IMR-90 (cell line): ENCODE measurements at places on chromosomes 1 and 21.

DNA sequence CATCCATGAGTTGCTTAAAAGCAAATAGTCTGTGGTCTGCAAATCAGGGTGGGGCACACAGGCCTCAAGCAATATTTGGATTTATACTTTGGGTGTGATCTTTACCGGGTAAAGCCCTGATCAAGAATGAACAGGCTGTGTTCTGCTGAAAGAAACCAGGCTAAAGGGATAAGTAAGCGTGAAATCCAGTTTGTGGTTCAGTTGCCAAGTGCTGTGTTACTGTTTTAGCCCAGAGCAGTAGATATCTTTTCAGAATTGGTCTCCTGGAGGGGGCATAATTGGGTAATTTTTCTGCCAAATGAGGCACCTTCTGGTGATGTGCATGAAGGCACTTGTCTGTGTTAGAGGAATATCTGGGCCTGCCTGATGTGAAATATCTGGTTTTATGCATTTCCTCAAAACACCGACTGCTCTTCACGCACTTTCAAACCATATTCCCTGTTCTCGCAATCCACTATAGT, 21.4 kb downstream of the AIM2 start:
- no peak for DNase-seq

- DNase-seq: peak; percentile 86
These were observed 8.9 kb downstream of the CCDC185 start for GRCh38 chr1:223401873-223402789.

- no peak for DNase-seq
These were observed 158.9 kb downstream of the ST6GALNAC5 start for GRCh38 chr1:77026135-77026534.

DNA sequence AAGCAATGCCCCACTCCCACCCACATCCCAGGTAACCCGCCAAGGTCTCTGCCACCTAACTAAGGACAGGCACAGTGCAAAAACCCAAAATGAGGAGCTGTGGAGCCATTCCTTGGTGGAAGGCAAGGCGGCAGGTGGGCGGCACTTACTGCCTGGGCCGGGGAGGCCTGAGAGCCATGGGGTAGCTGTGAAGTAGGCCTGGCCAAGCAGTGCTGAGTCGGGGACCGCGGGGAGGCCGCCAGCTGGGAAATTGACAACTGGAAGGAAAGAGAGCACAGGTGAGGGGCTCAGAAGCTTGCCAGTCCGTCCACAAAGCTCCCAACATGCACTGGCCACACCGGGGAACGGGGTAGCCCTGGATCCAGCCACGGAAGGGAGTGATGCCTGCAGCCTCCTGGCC, 85.3 kb downstream of the NPHP4 start:
- DNase-seq: no peak

DNA sequence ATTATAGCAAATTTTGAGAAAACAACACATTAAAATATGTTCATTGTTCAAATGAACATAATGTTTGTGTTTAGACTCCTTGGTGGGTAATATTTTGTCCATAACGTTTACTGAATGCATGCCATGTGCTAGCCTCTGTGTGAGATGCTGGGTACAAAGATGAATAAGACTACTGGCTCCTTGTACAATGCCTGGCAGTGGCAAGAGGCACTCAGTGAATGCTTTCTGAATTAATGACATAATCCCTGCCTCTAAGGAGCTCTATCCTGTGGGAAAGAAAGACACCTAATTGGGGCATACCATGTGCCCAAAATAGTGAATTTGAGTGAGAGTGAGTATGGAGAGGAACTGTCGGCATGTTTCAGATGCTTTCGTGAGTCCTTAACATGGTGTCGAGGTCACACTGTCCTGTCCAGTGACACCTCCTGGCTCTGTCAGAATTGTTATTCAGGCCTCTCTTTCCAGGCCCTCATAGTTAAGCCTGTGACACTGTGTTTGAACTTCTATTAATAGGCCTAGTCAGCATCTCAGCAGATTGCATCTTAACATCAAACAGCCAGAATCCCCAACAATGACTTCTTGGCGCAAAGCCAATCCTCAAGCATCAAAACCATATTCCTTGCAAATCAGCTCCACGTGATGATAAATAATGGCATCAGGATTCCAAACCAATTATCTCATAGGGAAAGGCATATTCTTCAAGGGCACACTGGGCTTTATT, 32.8 kb upstream of the S1PR1 start:
- DNase-seq: peak; percentile 70

DNA sequence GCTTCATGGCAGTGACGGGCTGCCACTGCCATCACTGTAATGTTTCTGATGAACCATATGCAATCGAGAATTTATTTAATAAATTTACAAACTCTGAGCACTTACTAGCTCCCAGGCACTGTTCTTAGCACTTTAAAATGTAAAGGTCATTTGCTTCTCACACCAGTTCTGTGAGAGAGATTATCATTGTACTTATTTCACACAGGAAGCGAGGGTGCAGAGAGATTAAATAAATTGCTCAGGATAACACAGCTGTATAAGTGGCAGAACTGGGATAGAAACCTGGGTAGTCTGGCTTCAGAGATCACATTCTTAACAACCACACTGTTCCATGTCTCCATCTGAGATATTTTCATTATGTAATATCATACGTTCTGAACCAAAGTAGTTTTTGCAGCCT, 119.9 kb downstream of the MAST2 start:
- DNase-seq: no peak

- DNase-seq: peak; percentile 29
These were observed 38.8 kb downstream of the VPS45 start for GRCh38 chr1:150106341-150106740.
